DMS79 treated with DMSO at 0.1 percent for 48 hours (cell line): ENCODE measurements at places on chromosomes 13 and 19.

DNA sequence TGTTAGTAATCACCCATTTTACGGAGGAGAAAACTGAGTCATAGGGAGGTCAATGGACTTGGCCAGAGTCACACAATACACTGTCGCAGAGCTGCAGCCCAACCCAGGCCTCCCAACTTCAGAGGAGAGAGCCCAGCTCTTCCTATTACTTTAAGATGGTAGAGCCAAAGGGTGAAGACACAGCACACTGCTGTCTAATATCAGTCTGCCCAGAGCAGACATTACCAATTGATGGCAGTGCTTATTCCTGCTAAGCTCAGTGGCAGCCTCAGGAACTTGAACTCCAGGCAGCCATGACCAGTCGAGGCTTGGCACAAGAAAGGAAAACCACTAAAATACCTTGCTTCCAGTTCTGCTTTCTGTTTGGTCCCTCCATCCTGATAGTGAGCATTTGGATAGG is 18.4 kb downstream of the TMEM150B start:
- DNase-seq = no peak

- no peak for DNase-seq
Observed at GRCh38 chr13:36354842-36355623, 8.8 kb upstream of the SPART start.

GRCh38 chr13:57992416-57992815 is 360.9 kb downstream of the PCDH17 start:
- no peak for DNase-seq

GRCh38 chr19:28436320-28436719 is 776.6 kb downstream of the UQCRFS1 start:
- DNase-seq = no peak

DNA sequence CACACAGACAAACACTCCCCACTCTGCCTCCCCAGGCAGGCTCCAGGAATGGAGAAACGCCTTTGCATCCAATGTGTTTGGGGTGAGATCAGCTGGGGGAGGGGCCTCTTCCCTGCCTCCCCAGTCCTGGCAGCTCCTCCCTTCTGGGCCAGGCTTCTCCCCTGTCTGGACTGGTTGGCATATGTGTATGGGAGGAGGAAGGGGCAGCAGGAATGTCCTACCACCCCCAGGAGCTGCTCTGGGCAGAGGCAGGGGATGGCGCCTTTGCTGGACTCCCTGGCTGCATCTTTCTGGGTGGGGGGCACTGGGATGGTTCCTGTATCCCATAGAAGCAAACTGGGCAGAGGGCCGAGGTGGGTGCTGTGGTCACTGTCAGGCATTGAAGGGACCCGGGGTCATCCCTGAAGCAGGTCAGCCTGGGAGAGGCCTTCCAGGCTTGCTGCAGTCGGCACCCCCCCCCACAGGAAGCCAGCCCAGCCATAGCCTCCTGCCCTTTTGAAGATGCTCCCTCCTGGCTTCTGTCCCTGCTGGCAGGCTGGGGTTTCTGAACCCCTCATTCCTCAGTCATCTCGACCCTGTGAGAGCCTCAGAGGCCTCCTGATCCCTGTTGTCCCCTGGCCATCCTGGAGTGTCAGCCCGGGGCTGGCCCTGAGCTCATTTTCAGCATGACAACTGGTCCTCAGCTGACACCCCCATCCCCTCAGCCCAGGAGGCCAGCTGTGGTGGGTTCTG is 21.2 kb upstream of the SLC7A10 start:
- DNase-seq = no peak

GRCh38 chr19:16369664-16370576 is 45.3 kb downstream of the KLF2 start:
- peak; percentile 11 for DNase-seq

DNA sequence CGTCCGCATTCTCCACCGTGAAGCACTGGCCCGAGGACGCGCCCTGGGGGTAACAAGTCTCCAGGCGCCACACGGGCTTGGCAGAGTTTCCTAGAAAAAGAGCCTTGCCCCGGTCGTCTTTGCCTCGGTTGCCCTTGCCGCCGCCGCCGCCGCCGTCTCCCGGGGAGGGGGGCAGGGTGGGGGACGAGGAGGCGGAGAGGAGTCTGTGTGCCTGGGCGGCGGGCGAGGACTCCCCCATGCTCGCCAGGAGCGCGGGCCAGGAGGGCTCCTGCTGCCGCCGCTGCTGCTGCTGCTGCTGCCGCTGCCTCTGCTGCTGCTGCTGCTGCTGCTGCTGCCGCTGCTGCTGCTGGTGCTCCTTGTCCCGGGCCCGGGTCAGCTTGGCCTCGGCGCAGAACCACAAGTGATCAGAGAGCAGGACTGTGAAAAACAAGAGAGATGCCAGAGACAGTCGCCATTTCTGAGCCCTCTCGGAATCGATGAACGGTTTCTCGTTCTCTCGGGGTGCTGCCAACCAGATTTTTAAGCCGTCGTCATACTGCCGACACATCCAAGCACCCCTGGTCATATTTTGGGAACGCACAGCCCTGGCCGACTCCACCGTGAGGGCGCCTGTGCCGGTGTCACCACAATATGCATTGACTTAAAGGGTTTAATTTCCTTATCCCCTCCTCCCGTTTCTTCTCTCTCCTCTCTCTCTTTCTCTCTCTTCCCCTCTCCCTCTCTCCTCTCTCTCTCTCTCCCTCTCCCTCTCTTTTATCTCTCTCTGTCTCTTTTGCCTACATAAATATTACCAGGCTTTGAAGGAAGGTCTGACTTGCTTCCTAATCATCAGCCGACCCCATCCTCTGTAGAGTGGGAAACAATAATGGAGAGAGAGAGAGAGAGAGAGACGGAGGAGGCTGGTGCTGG is 349.1 kb downstream of the LIG4 start:
- DNase-seq = peak; percentile 83

DNA sequence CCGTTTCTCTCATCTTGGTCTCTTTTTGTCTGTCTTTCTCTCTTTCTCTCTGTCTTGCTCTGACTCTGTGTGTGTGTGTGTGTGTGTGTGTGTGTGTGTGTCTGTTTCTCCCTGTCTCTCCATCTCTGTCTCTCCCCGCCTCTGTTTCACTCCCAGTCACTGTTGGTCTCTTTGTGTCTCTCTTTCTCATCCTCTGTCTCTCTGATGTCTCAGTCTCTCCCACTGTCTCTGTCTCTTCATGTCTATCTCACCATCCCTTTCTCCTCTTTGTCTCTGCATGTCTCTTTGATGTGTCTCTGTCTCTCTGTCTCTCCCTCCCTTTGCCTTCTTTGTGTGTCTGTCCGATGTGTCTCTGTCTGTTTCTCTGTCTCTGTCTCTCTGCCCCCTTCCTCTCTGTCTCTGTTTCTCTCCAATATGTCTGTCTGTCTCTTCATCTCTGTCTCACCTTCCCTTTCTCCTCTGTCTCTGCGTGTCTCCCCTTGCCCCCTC is 2.5 kb downstream of the NFIC start:
- no peak for DNase-seq

- no peak for DNase-seq
Observed at GRCh38 chr19:17554968-17555479, 425 bp upstream of the COLGALT1 start.

DNA sequence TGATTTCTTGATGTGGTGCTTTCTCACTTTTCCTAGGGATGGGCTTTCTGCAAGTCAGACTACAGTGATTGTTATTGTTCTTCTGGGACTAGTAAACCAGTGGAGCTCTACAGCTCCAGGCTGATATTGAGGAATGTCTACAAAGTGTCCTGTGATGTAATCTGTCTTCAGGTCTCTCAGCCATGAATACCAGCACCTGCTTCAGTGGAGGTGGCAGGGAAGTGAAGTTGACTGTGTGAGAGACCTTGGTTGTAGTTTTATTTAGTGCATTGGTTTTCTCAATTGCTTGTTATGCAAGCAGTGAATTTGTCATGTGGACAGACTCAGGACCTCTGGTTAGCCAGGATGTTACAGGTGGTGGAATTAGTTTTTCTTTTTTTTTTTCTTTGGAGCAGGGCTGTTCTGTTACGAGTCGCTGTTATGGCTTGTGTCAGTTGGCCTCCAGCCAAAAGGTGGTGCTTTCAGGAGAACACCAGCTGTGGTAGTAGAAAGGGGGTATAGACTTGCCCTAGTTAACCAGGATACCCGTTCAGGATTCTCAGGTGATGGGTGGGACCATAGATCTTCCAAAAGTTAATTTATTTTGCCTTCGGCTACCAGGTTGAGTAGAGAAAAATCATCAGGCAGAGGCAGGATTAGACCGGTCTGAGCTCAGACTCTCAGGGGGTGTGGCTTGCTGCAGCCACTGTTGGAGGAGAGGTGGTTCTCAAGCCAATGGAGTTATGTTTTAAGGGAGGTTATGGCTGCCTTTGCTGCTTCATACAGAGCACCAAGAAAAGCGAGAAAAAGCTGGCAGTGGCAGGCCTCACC is 11.9 kb upstream of the ZNF675 start:
- DNase-seq = peak; percentile 89

- peak; percentile 67 for DNase-seq
Observed at GRCh38 chr13:96052656-96053002, 572 bp downstream of the UGGT2 start.

DNA sequence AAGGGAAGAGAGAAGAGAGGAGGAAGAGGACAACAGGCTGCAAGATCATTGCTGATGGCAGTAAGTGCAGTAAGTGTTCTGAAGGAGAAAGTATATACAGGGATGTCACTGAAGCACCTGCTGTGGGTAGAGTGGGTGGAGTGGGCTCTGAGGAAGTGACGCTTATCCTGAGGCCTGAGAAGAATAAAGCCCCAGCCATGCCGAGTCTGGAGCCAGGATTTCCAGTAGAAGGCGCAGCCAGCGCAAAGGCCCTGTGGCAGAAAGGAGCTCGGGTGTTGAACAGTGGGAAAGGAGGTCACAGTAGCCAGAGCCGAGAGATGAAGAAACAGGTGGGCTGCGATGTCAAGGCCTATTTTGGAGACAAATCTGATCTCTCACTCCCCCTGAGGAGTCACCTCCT is 31.8 kb upstream of the ADGRE5 start:
- no peak for DNase-seq

DNA sequence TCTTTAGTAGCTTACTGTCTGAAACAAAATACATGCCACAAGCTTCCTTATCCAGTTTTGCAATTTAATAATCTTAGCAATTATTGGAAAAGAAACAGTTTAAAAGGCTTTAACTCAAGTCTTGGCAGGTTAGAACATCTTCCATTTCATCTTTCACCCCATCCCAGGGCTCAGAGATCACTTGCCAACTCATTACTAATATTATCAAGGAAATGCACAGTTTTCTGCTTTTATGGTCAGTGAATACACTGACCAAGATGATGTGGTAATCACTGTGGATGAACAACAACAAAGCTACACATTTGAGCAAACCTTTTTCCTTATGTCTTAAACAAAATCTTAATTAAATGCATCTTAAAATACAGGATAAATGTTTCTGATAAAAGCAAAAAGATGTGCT is 48.0 kb upstream of the ITM2B start:
- DNase-seq = no peak

GRCh38 chr19:8511573-8512101 is 2.3 kb downstream of the ZNF414 start:
- DNase-seq = no peak

GRCh38 chr19:41541990-41542584 is 33.9 kb upstream of the CEACAM21 start:
- no peak for DNase-seq

DNA sequence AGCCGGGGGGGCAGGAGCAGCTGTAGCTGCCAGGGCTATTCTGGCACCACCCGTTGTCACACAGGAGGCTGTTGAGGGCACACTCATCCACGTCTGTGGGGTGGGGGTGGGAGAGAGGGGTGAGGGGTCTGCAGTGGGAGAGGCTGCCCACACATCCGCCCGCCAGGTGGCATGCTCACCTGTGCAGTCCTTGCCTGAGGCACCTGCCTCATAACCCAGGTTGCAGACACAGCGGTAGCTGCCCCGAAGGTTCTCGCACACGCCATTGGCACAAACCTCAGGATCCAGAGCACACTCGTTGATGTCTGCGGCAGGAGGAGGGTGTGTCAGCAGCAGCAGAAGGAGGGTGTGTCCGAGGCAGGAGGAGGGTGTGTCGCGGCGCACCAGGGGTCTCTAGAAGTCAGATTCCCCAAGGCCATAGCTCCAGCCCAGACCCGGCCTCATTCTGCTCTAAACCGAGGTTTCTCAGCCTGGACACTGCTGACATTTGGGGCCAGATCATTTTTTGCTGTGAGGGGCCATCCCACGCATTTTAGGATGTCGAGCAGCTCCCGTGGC is 20.3 kb downstream of the FBN3 start:
- no peak for DNase-seq

GRCh38 chr19:1645299-1645698 is 7.1 kb downstream of the TCF3 start:
- DNase-seq = no peak

- DNase-seq = no peak
Observed at GRCh38 chr13:78309497-78310180, 293.7 kb downstream of the POU4F1 start.

DNA sequence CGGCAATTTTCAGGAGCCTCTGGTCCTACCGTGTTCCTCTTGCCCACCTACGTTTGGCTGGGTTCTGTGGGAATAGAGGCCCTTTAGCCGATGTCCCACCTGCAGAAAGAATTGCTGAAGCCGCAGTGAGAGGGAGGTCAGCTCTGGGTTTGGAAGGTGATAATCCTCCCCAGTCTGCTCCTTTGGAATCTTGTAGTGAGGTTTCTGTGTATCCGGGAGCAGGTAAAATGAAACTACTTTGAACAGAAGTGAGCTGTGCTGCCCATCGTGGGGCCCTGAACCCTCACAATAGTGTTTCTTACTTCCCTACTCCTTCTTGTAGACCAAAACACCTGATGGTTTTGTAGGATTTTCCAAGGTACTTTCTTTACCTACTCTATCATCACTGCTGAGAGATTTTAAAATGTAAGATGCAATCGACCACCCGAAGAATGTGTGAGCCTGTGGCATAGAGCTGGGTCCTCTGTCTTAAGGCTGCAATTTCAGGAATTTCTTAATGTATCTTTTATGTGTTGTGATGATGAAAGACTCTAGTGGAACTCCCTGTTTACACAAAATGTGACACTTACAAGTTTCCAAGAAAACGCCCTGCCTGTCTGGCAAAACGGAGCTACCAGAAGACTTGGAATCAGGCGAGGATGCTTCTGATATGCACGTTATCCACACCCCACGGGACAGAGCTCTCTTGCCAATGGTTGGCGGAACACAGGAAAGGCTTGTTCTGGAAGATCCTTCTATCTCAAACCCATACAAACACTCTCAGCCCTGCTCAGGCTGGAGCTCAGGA is 76.1 kb downstream of the RGCC start:
- no peak for DNase-seq

DNA sequence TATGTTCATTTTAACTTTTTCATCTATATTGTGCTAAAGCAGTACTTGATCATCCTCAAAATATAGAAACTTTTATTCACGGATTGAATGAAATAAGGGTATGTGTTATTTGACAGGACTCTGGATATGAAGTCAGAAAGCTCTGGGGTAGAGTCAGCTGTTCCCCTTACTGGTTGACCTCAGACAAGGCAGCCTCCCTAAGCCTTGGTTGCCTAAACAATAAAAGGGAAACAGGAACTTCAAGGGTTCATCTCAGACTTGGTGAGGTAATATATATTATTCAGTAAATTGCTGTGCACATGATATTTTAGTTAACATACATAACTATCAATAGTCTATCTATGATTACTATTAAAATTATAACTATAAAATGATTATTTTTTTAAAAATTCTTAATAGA is 13.6 kb downstream of the POLR1D start:
- no peak for DNase-seq
